ENCODE measurements at places on chromosomes 12 and 14.

DNA sequence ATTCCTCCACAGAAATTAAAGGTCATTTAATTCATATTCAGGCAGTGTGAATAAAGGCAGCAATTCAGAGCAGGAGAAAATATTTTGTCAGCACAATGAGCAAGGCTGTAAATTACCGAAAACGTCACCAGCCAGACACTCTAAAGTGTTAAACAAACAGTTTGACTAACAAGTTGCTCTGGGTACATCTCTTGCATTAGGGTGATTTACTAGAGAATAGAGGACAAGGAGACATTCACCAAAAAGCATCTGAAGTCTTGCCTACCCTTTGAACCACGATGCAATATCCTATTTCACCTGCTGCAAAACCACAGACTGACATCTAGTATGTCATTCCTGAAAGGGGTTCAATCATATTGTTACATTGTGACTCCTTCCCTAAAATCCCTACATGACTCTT is 27.1 kb upstream of the GPHB5 start:
- no peak for DNase-seq

DNA sequence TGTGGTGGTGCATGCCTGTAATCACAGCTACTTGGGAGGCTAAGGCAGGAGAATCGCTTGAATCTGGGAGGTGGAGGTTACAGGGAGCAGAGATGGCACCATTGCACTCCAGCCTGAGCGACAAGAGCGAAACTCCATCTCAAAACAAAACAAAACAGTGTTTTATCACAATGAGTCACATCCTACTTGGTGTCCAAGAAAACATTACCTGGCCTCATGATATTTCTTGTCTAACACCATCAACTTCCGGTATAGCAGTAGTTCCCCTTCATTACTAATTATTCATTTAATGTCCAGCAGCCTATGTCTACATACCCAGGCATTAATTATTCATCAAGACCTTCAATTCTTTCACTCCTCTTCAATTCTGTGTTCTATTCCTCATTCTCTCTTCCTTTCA is 115.5 kb downstream of the CCDC59 start:
- DNase-seq = no peak

- DNase-seq = no peak
These were observed 53.8 kb downstream of the SPTLC2 start for GRCh38 chr14:77562681-77563080.

DNA sequence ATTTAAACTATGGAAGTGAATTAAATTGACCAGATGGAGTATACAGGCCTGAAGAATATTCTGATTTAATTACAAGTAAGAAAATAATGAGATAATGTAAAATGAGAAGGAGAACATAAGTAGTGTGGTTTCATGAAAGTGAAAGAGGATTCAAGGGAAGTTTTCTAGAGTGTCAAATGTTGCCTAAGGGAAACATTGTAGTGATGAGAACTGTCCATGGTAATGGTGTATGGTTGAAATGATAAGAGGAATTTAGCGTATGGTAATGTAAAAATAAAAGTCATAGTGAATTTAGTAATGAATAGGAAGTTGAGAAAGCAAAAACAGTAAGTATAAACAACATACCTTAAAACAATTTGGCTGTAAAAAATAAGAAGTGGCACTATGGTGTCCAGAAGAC is 1954.6 kb upstream of the FLRT2 start:
- no peak for DNase-seq

GRCh38 chr12:7302266-7302986 is 1.4 kb upstream of the ACSM4 start:
- DNase-seq = no peak

- DNase-seq = no peak
These were observed 155.0 kb upstream of the RTL1 start for GRCh38 chr14:101058571-101058970.

All from B cell (primary cell).